ENCODE measurements at places on chromosomes 4 and X.

DNA sequence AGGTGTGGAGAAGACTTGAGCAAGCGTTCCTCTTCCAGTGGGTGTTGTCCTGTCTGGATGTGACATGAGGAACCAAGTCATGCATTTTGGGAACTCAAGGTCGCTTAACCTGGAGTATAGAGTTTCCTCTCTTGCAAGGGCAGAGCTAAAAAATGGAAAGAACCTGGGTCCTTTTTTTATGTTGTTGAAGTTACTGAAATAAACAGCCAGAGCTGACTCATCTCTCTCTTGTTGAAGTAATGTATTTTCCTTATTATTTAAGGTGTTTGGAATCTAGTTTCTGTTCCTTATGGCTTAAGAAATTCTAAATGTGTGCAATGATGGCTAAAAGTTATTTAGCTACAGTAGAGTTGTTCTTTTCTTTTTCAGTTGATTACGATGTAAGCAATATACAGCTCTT lies 314.5 kb downstream of the CAMK2D start:
- no peak for DNase-seq

DNA sequence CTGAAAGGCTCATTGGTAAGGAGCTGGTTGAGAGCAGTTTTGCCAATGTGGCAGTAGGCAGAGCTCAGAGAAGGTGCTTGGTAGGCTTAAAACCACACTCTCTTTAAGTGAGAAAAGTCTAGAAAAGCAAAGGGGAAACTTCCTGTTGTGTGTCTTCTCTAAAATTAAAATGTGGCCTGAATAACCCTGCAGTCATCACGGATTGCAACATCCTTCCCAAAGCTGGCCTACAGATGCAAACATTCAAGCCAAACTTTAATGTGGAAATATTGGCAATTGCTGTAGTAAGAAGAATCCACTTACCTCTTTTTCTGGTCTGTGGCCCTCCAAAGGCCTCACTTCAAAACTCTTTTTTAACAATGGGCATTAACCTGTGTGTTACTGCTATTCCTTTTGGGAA lies 348.5 kb downstream of the OPHN1 start:
- DNase-seq = no peak

DNA sequence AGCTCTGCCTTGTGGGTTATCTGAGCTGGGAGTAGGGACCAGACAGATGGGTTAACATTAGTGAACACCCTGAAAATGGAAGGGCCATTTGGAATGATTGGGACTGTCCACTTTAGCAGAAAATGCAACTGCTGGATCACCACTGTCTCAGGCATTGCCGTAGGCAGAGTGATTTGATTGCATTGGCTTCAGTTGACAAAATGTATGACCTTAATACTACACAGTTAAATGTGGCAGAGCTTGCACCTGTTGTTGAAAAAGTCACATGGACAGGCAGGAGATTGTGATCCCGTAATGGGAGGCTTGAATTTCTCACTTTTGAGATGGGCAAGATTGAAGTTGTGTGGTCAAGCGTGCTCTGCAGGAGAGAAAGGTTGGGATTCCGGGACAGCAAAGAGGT lies 166.5 kb upstream of the PUDP start:
- no peak for DNase-seq

DNA sequence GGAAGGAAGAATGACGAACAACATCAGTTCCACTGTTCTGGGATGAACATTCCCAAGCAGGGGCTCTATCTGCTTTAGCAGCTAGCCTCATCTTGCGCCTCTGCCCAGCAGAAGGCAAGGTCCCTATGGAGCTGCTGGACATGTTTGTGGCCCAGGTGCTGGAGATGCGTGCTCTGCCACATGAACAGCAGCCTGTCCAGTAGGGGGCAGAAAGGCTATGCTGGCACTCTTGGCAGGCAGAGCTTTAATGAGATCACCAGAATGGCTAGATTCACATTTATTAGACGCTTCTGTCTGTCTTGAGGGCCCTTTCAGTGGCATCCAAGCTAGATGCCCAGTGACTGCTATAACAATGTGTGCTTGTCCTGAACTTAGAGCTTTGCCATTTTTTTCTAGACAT lies 1826.0 kb downstream of the STIM2 start:
- no peak for DNase-seq

GRCh38 chr4:104772849-104773248 lies 278.2 kb upstream of the CXXC4 start:
- DNase-seq = no peak

DNA sequence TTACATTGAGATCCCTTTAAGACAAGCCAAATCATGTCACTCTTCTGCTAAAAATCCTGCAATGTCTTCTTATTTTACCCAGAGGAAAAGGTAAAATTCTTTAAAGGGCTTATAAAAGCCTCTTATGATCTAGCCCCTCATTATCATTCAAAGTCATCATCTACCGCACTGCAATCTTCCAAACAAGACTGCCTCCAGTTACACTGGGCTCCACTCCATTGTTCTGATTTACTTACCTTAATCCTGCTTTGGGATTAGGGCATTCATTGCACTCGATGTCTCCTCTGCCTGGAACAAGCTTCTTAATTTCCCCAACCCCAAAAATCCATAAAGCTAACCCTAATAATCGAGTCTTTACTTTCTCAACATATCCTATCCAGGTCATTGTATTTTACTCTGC lies 269.1 kb downstream of the PCDH18 start:
- DNase-seq = no peak

DNA sequence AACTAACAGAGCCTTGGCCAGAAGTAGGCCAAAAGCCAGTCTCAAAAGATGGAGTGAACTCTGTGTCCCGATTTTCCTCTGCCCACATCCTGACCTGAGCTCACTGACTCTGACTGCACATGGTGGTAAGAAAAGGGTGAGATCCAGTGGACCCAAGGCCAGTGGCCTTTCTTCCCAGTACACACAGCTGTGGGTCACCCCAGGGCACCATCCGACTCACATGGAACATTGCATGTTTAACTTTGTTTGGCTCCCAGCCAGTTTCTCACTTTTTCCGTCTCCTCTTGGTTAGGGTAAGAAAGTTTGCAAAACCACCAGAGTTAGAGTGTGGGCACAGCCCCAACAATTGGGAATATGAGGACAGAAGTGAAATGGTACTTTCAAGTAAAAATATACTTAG lies 69.8 kb downstream of the GAB1 start:
- DNase-seq = no peak

GRCh38 chr4:17366496-17366895 lies 145.4 kb downstream of the QDPR start:
- no peak for DNase-seq

DNA sequence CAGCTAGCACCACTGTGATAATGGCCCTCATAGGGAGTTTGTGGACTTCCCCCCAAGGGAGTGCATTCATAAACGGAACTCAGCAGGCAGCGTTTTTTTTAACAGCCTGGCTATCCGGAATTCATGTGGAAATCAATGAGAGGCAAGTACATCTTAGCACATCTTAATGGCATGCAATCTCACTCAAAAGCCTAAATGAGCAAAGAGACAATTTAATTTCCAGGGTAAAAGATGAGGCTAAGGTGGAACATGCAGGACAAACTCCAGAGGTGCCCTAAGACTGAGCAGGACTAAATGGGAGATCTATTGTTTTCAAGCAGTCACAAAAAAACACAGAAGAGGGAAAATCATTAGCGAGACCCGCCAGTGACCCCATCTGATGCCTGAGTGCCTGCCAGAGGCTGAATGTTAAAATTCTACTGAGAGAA lies 243.5 kb upstream of the KCNIP4 start:
- no peak for DNase-seq

- DNase-seq = no peak
These were observed 100.6 kb downstream of the AKAP4 start for GRCh38 chrX:50100188-50100587.

DNA sequence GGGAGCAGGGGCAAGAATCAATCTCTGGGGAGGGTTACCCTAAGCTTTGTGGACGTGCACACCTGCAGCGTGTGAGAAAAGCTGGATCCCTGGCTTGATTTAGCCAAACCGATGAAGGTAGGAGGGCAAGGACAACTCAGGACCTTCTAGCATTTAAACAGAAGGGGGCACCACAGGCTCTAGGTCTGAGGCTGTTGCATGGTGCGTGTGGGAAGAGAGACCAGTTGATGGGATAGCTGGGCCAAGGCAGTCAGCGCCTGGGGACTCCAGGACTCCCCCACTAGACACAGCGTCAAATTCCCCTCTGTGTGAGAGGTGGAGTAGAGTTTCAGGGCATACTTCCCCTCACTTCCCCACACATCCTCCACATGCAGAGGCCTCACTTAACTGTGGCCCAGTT lies 4.3 kb downstream of the GABRQ start:
- no peak for DNase-seq

DNA sequence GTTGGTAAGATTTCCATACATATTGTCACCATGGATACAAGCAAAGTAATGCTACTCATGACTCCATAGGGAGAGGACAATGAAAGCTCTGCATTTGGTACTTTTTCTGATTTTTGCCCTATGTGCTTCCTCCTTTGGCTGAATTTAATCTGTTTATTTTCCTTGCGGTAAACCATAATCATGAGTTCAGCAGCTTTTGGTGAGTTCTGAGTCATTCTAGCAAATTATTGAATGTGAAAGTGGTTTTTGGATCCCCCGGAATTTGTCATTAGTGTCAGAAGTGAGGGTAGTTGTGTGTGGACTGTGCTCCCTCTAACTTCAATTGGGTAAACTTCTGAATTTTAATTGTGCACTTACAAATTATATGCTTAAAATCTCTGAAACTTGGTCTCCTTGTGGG lies 170.3 kb downstream of the MOSPD2 start:
- no peak for DNase-seq

DNA sequence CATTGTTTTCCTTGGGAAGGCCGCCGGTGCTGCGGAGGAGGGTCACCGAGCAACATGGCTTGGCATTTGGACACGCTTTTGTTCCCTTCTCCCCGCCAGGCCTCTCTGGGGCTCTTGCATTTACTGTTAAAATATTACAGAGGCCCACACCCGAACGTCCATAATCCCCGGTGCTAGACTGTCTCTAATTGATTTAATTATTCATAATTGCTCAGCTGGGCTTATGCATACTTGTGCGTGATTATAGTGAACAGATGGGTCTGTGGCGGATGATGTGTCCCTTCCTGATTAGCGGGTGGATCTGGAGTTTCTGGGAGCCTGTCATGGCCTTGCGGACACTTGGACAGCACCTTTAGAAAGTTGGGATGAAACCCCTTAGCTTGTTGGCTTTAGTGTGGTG lies 100.2 kb upstream of the MSX1 start:
- DNase-seq = no peak

GRCh38 chr4:10140866-10141759 lies 24.5 kb upstream of the WDR1 start:
- DNase-seq = no peak

DNA sequence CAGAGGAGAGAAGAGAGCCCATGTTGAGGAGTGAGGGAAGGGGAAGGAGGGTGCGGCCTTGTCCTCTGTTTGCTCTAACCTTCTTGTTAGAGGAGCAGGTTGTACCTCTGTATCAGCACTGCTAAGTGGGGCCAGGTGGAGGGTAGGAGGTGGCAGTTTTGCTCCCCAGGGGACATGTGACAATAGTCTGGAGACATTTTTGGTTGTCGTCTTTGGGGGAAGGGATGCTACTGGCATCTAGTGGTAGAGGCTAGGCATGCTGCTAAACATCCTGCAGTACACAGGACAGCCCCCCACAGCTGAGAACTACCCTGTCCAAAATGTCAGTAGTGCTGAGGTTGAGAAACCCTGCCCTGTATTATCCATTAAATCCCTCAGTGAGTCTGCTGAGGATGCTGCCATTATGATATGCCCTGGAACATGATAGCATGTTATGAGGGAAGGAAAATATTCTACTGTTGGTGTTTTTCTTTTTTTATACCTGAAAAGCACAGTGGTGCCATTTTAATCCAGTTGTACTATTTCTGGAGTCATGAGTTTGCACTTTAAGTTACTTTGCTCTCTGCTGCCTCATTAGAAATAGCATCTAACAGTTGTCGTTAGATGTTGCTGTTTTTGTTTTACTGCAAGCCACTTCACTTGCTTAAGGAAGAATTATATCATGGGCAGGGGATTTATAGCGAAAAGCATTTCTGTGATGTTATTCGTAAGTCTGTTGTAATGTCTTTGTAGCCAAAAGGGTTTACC lies 90.6 kb downstream of the LRP2BP start:
- no peak for DNase-seq

DNA sequence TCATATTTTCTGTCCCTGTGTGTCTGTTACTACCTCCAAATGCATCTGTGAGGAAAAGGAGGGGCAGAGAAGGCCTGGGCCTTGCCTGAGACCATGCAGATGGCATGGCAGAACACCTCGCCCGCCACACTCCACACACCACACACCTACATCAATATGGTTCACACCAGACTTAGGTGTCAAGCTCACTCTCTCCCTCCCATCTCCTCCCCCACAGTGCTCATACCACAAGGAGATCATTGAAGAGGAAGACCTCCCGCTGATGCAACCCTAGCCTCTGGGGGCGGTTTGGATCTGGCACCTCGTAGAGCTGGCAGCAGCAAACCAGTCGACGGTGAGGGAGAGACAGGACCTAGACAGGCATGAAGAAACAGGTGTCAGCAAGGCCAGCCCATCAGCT lies 16.6 kb upstream of the KDM5C start:
- DNase-seq = no peak

DNA sequence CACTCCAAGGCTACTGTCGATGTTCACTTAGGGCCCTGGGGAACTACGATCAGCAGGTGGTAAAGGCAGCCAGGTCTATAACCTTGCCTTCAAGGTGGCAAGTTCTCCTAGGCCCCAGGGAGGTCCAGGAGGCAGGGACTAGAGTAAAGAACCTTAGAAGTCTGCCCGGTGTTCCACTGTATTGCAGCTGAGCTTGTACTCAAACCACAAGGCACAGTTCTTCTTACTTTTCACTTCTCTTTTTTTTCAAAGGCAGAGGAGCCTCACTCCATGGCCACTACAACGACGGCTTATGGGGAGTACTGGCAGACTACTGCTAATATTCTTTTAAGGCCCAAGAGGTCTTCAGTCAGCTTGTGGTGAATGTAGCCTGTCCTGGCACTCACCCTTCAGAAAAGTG lies 78.8 kb upstream of the GPR174 start:
- DNase-seq = no peak

DNA sequence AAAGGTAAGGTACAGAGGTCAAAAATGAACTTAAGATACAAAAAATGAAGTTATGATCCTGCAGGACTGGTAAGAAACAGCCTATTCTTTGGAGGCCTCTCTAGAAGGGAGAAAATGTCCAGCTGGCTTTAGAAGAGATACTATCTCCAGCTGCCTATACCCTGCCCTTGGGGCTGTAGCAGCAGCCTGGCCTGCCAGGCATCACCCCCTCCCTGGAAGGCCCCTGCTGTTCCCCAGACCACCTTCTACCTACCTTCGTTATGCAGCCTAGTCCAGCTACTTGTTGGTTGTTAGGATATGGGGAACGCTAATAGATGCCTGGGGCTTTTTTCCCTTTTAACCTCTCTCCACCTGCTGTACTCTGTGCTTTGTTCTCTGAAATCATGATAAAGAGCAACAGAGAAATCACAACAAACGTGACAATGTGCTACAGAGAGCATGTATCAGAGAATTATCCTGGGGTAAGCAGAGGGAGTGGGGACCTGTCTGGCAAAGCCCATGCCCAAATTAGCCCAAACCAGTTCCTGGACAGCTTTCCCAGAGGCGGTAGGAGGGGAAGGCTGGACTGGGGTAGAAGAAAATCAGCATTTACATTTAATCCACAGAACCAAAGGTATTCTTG lies 34.5 kb downstream of the FRMD7 start:
- DNase-seq = no peak

All from activated CD4-positive, CD25-positive, alpha-beta regulatory T cell treated with anti-CD3 and anti-CD28 coated beads, Interleukin-2, amount 50 U/mL, for 16 hours (primary cell).